ENCODE measurements at places on chromosomes 16 and 17.

DNA sequence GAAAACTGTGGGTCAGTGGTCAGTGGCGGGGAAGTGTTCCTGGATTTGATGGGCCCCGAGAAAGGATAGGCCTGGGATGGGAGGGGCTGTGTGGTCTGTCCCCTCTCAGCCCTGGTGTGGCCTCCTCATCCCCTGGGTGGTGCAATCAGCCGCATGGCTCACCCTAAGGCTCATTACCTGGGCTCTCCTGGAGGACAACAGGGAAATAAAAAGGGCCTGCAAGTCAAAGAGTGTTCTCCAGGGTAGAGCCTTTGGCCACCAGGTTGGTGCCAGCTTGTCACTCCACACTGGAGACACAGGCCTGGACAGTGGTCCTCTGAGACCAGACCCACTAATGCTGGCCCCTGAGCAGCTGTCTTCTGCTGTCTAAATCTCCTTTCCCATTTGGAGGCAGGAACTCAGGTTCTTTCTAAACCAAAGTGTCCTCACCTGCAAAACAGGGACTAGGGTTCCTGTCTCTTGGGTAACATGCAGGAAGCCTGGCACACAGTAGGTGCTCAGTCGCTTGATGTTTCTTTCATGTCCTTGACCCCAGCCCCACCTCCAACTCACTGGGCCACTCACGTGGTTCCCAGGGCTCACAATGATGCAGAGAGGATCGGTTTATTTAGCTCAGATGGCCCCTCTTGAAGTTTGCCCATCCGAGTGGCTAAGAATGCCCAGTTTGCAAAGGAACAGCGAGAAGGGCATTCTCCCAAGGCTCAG, 2.4 kb downstream of the NDRG4 start:
- DNase-seq = no peak

- DNase-seq = no peak
These were observed 308.7 kb upstream of the N4BP1 start for GRCh38 chr16:48918520-48919258.

GRCh38 chr17:39283896-39284295, 58.2 kb upstream of the STAC2 start:
- no peak for DNase-seq

- no peak for DNase-seq
These were observed 54.7 kb downstream of the BANP start for GRCh38 chr16:88005968-88006367.

GRCh38 chr17:82647593-82648164, 565 bp downstream of the WDR45B start:
- DNase-seq = no peak

DNA sequence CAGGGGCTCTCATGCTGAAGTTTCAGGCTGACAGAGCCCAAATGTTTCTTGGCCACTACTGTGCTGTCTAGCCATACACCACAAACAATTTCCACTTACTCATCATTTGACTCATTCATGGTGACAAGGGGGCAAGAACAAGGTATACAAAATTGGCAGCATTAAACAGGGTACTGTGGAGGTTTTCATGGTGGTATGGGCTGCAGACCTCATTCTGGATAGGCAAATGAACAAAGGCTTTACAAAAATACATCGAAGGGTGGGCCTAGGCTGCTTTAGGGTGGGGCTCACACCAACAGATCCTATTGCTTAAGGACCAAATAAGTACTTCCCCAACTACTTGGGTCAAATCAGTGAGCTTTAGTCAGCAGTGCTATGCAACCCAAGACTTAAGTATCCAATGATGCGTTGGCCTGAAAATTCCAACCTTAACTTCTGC, 53.0 kb downstream of the N4BP1 start:
- DNase-seq = peak; percentile 86

- DNase-seq = no peak
These were observed 1.3 kb downstream of the SMTNL2 start for GRCh38 chr17:4585638-4585994.

DNA sequence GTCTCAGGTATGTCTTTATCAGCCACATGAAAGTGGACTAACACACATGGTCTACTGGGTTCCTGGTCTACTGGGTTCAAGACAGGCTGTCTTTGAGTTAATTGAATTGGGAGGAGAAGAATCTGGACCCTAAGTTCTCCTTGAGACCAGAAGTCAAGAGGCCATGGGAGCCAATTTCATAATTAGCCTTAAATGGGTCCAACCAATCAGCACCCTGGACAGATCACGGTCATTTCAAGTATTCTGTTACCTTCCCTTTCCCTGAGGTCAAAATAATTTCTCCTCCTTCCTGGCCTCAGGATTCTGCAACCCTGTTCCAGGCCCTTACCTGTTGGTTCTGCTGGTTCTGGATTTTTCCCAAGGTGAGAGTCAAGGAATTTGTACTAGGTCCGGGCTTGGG, 23.8 kb downstream of the OSBPL7 start:
- peak; percentile 10 for DNase-seq

GRCh38 chr16:88754912-88755744, 29.9 kb downstream of the PIEZO1 start:
- peak; percentile 77 for DNase-seq

- DNase-seq = no peak
These were observed 5.4 kb upstream of the CHRNE start for GRCh38 chr17:4908301-4908700.
